ENCODE measurements at places on chromosomes 1 and 21.

DNA sequence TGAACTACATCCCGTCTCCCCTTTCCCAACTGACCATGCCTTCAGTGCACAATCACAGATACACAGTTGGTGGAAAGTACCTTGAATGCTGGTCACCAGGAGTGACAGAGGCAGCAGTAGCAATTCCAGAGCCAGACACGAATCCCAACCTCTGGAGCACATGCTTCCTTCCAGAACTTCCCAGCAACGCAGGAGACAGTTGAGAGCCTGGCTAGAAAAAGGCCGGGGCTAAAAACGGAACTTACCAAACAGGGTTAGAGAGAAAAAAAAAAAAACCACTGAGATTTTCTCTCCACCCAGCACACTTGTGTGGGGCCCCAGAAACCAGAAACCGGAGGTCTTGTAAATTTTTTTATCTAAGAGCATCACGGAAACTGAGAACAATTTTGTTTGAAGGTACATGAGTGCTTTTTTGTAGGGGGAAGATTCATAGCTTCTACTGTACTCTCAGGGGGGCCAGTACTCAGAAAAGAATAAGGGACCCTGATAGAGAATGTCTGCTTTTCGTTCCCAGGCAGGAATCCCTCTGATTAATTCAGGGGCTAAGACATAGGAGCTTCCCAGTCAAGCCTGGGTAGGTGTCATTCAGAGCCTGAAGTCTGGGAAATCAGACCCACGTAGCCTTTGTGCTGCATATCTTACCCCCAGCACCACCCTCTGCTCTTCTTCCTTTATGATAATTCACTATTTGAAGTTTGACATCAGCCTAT lies at the start of gene CD48:
CD48 (minus strand) TSS at position 221 of the 710 bp plus-strand sequence; CDS start at position 162, 59 bp downstream.
- DNase-seq: peak; percentile 80

DNA sequence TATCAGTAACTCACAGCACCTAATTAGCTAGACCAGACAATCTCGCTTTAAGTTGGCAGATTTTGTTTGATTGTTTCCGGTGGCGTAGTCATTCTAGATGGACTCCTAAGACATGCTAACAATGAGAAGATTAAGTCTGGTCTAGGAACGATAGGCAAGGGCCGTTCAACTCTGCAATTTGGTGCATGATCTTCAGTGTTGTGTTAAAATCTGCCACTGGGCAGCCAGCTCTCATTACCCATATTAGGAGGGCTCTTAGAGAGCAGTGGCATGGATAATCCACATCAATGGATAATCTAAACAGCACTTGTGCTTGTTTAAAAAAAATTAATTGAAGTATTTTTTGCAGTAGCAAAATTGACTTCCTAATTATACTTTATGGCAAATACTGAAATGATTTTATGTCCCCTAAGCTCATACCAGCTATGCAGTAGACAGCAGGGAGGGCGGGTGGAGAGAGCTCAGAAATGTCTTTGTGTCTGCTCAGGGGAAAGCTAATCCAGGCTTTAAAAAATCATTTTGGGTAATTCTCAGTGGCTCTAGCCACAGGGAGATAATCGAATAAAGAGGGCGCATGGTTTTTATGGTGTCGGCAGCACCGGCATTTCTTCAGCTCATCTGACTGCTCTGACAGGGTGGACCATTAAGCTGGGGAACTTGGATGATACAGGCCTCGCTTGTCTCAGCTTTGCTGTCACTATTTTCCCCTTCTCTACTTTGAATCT lies 48.5 kb upstream of the IKBKE start:
- DNase-seq: no peak

GRCh38 chr21:37214952-37215351 lies 52.2 kb downstream of the VPS26C start:
- DNase-seq: no peak

DNA sequence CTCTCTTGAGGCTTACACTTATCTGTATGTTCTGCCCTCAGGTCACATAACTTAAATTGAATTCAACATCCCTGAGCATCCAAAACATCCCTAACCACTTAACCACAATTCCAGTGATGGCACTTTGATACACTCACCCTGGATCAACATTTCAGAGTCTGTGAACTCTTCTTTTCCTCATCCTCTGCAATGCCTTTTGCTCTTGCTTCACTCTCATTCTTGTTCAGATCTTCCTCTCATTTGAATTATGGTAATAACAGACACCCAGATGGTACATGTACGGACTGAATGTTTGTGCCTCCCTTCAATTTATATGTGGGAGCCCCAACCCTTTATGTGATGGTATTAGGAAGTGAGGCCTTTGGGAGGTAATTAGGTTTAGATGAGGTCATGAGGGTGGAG lies 33.4 kb downstream of the PTGER3 start:
- DNase-seq: no peak

DNA sequence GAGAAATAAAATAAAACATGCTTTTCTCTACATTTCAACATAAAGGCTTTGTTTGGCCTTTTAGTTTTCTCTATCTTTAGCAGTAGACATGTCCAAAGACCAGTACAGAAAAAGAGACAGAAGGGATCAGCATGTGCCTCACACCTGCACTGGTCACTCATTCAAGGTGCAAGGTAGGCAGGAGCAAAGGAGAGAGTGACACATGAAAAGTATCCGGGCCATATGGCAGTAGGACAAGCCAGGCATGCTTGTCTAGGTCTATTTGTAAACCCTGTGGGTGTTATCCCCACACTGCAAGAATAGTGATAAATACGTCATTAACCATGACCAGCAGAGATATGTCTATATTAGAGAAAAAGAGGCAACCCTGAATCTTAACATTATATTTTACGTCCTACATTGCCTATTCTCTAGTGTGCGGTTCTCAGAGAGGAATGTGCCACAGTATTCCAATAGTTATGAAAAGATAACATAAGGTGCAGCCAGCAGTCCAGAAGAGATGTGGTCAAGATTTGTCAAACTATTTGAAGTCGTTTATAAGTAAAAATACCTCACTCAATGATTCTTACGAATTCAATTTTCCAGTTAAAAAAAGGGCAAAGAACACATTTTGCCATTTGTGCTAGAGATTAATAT lies 32.1 kb downstream of the PRRX1 start:
- no peak for DNase-seq

DNA sequence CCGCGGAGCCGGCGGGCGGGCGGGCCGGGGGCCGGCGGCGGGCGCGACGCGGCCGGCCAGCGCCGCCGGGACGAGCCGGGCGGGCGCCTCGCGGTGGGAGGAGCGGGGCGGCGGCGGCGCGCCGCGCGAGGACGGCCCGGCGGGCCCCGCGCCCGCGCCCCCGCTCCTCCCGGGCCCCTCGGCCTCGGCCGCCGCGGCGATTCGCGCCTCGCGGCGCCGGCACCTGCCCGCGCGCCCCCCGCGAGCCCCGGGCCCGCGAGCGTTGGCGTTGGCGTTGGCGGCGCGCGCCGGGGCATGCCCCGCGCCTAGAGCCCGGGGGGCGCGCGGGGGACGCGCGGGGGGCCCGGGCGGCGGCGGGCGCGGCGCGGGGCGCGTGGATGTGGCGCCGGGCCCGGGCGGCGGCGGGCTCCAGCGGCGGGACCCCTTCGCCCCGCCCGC lies at the start of gene SKI:
SKI (plus strand) TSS at position 163 of the 438 bp plus-strand sequence. CDS start 448 bp downstream, outside the sequence.
- no peak for DNase-seq

DNA sequence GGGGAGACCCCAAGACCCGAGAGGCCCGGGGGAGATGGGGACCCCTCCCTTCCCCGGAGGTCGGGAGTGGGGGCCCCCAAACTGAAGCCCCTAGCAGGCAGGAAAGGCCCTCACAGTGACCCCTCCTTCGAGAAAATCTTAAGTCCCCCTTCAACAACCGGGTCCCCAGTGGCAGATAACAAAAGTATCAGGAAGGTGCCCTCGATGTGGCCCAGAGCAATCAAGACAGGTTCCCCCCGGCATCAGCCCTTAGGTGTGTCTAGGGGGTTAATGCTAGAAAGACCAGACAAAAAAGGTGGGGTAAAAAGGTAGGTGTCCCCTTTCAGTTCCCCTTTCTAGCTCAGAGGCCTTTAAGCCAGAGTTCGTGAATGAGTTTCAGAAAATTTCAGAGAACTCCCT lies 282 bp upstream of the ECE1 start:
- peak; percentile 45 for DNase-seq

GRCh38 chr1:159675046-159675445 lies 39.3 kb downstream of the CRP start:
- DNase-seq: no peak

- DNase-seq: no peak
Measured at GRCh38 chr1:30670240-30671060, 52.9 kb downstream of the MATN1 start.

- no peak for DNase-seq
Measured at GRCh38 chr1:22186311-22186710, 43.4 kb upstream of the WNT4 start.

DNA sequence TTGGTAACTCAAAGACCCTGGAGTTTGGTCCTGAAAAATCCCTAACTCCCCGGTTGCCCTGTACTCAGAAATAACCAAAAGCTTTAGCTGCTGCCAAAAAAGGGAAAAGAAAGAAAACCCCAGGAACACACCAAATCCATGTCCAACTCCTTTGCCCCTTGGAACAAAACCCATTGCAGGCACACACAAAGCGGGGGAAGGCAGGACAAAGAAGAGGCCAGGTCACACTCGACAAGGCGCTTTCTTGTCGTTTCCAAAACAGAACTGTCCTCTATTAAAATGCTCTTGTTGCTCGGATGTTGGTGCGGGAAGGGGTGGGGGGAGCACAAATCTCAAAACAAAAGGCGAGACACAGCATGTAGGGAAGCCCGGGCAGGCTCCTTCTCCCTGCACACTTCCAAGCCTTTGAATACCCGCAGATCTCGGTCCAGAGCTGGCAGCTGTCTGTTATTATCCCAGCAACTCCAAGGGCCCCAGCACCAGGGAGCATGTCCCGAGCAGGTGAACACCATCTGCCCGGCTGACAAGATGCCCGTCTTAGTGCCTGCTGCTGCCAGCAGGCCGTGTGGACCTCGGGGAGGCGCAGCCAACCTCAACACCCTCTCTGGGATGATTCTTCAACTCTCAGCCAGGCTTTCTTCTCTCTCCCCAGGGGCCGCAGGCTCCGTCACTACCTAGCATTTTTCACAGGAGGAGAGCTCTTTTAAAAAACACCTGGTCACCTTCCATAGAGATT lies 96.4 kb downstream of the SSBP3 start:
- DNase-seq: no peak

DNA sequence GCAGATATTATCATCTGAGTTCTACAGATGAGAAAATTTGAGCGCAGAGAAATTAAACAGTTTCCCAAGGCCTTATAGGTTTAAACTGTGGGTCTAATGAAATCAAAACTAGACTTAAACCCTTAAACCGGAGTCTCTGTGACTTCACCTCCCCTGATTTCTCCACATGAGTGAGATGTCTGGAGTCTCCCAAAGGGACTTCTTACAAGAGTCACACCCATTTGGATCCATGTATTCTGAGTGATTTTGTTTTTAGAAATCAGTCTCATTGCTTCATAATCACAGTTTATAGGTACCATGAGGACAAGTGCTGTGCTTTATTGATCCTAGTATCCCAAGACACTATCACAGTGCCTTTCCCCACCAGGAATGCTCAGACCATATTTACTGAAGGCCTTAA lies 206.0 kb upstream of the JUN start:
- no peak for DNase-seq

- DNase-seq: no peak
Measured at GRCh38 chr1:194339471-194339870, 1153.1 kb upstream of the B3GALT2 start.

GRCh38 chr1:15261155-15262002 lies 14.4 kb downstream of the FHAD1 start:
- DNase-seq: peak; percentile 80

- DNase-seq: no peak
Measured at GRCh38 chr1:64981601-64982533, 15.5 kb upstream of the JAK1 start.

DNA sequence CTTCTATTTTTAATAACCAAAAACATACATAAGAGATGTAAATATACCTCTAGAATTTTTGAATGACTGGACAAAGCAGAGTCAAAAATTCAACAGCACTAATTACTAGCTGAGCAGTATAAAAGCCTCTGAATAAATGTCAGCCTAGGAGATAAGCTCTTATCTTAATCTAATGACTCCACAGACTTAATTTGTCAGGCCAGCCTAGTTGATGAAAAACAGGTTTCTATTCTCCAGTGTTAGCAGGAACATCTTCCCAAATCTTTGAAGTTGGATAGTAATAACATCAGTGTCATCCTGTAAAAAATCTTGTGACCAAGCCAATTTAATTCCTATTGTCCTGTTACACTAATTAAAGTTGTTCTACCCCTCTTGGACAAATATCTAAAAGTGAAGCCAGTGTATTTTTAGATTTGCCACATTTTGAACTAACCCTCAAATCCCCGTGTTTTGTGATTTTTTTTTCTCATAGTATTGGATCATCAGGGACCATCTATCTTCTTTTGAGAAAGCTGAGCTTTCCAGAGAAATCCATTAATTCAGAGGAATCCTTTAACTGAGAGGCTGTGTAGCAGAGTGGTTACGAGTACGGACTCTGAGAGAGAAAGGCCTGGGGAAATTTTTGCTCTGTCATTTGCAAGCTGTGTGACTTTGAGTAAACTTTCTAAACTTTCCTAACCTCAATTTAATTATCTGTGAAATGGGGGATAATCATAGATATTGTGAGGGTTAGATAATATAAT lies 41.2 kb downstream of the LMO4 start:
- DNase-seq: no peak

DNA sequence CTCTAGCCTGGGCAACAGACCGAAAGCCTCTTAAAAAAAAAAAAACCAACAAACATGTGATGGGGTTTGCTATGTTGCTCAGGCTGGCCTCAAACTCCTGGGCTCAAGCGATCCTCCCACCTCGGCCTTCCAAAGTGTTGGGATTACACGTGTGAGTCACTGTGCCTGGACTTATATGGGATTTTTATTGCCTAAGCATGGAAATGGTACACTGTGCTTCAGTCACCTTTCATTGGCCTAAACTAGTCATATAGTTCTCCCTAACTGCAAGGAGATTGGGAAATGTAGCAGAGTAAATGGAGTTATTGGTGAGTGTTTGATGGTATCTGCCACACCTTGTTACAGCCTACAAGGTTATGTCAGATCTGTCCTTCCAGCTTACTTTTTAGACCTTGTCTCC lies 17.2 kb upstream of the MEF2D start:
- no peak for DNase-seq

GRCh38 chr1:37373413-37373812 lies 101.0 kb upstream of the ZC3H12A start:
- no peak for DNase-seq

DNA sequence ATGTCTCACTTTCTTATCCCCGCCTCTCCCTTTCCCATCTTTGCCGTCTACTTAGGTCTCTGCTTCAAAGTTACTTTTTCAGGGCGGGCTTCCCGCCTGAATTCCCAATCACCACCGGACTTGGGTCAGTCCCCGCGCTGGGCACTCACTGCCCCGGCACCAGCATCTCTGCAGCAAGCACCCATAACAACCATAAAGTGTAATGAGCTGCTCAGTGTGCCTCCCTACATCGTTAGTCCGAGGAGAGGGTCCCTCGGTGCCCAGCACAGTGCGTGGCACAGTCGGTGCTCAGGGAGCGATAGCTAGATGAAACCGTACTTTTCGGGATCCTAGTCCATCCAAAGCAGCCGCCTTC lies 633 bp upstream of the CTPS1 start:
- no peak for DNase-seq
